ENCODE measurements at places on chromosomes 5 and 9.

GRCh38 chr9:90420768-90421513 lies 221.7 kb downstream of the DIRAS2 start:
- DNase-seq, result no peak

DNA sequence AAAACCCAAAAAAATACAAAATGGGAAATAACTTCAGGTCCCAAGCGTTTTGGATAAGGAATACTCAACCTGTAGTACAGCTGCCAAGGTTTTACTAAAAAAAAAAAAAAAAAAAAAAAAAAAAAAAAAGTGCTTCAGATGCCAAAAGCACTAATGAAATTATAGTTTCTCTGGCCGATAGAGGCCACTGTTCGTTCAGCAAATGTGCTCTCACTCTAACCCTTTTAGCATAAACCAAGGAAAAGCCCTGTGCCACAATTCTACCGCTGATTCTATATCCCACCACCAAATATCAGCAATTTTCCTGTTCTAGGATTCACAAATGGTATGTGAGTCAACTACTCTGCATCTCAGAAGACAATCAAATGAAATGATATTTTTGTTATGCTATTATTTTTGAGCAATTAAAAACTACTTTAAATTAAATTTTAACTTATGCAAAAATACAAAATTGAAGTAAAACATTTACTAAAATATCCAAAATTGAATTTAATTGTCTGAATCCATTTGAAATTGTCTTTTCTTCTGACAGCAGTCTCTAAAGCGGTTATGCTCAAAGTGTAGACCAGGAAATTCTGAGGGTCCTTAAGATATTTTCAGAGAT lies 79.8 kb downstream of the RICTOR start:
- DNase-seq, result peak; percentile 76

DNA sequence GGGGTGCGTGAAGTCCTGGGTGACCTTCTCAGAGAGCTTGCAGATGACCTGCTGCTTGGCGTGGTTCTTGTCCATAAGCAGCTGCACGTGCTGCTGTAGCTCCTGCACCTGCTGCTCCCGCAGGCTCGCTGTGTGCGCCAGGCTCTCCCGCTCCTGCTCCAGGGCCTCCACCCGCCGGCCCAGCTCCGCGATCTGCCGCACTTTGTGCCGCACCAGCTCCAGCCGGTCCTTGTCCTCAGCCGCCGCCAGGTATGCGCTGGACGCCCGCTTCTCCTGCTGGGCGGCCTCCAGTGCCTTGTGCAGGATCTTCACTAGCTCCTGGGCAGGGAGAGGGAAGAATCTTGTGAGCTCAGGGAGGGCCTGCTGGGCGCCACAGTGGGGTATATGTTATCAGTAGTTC lies 28.5 kb upstream of the CORO2A start:
- DNase-seq, result no peak

DNA sequence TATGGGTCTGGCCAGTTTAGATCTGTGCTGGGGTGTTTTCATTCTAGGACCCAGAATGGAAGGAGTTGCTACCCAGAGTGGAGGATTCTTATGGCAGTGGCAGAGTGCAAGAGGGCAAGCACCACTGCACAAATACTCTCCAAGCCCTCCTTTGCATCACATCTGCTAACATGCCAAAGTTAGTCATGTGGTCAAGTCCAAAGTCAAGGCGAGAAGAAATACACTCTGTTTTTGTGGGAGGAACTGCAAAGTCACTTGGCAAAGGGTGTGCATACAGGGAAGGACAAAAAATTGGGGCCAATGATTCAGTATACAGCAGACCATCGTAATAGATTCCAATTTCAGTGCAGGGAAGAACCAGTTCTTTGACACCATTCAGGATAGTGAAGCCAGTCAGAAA lies 43.9 kb upstream of the HMGCS1 start:
- DNase-seq, result no peak

GRCh38 chr5:88480801-88481499 lies 212.3 kb upstream of the TMEM161B start:
- no peak for DNase-seq

GRCh38 chr5:140674211-140674610 lies 835 bp upstream of the DND1 start:
- DNase-seq, result no peak

DNA sequence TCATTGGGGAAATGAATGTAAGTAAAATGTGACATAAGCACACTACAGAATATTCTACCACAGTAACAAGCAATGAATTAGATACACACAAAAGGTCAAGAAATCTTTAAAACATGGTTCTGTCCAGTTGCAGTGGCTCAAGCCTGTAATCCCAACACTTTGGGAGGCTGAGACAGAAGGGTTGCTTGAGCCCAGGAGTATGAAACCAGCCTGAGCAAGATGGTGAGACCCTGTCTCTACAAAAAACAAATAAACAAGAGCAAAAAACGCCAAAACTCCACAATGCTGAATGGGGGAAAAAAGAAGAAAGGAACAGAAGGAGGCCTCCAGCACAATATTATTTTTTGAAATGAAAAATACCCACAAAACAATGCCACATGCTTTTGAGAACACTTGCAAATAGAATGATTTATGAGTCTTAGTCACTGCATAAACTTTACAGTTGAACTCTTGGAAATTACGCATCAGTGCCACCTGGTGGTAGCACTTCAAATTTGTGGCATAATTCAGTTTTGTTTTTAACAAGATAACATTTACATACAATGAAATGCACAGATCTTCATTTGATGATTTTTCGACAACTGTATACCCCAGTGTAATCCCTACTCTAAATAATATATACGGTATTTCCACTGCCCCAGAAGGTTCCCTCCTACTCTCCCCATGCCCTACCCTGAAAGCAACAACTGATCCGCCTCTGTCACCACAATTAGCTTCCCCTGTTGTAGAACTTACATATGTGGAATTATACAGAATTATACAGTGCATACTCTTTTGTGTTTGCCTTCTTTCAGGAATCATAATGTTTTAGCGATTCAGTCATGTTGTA lies 14.4 kb upstream of the SPINK4 start:
- peak; percentile 84 for DNase-seq
